ENCODE measurements at places on chromosomes 16 and 17. TPM values are rescaled to one million over a fixed set of nuclear protein-coding genes. Genes with fewer than 3 reads are reported as not detected.

Gene CACNG1
- polyA plus RNA-seq = not detected

Gene RNF112
- 7.5 TPM for polyA plus RNA-seq

Gene SLC52A1
- 0.88 TPM for polyA plus RNA-seq

Gene AGRP
- 1.5 TPM for polyA plus RNA-seq

Gene LYZL6
- not detected for polyA plus RNA-seq

Gene NPIPB8
- not detected for polyA plus RNA-seq

Gene SCNN1G
- polyA plus RNA-seq = not detected

Gene SPN
- polyA plus RNA-seq = 0.88 TPM

Gene TAX1BP3
- polyA plus RNA-seq = 93.2 TPM

Gene AOC3
- polyA plus RNA-seq = 82.1 TPM

Gene KRT16
- 15.7 TPM for polyA plus RNA-seq

Gene FASN
- 4.3 TPM for polyA plus RNA-seq

Gene GPS2
- polyA plus RNA-seq = 99.1 TPM

Gene ST6GALNAC2
- polyA plus RNA-seq = not detected

Gene SPIRE2
- 2.3 TPM for polyA plus RNA-seq

Gene TERB1
- polyA plus RNA-seq = not detected

Gene TMIGD1
- 1.9 TPM for polyA plus RNA-seq

Gene GPRC5C
- polyA plus RNA-seq = 59.4 TPM

Gene G6PC1
- not detected for polyA plus RNA-seq

Gene NLRC3
- 0.38 TPM for polyA plus RNA-seq

Gene NTN1
- 6.6 TPM for polyA plus RNA-seq

Gene PLEKHH3
- polyA plus RNA-seq = 59.3 TPM

Gene KLHL10
- not detected for polyA plus RNA-seq

Gene KRTAP1-4
- not detected for polyA plus RNA-seq

Gene NPIPA3
- 1.6 TPM for polyA plus RNA-seq
